ENCODE measurements at places on chromosomes 2 and 18.

DNA sequence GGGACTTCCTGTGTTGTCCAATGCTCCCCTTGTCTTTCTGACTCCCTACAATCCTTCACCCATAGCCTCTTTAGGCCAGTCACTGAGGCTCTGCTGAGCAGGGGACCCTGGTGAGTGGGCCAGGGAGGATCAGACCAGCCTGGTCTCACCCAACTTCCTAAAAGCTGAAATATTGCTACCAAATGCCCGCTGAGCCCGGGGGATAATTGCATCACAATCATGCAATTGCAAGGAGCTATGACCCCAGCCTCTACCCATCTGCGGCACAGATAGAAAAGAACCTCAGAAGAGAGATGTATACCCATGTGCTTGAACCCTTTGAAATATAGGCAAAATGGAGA lies 3.7 kb upstream of the SP100 start:
- no peak for DNase-seq

GRCh38 chr2:123693836-123694235 lies 331.3 kb upstream of the CNTNAP5 start:
- DNase-seq, result peak; percentile 10

GRCh38 chr2:86251840-86252266 lies 52.6 kb downstream of the MRPL35 start:
- DNase-seq, result no peak

GRCh38 chr18:64707052-64707451 lies 558.2 kb upstream of the LINC00305 start:
- no peak for DNase-seq

GRCh38 chr2:237815637-237816036 lies 17.1 kb downstream of the RBM44 start:
- no peak for DNase-seq

GRCh38 chr2:20986024-20986939 lies 57.6 kb downstream of the APOB start:
- no peak for DNase-seq

- DNase-seq, result no peak
Measured at GRCh38 chr18:79677221-79677620, 2.4 kb upstream of the CTDP1 start.

- no peak for DNase-seq
Measured at GRCh38 chr18:13436576-13436975, 218.0 kb downstream of the LDLRAD4 start.

DNA sequence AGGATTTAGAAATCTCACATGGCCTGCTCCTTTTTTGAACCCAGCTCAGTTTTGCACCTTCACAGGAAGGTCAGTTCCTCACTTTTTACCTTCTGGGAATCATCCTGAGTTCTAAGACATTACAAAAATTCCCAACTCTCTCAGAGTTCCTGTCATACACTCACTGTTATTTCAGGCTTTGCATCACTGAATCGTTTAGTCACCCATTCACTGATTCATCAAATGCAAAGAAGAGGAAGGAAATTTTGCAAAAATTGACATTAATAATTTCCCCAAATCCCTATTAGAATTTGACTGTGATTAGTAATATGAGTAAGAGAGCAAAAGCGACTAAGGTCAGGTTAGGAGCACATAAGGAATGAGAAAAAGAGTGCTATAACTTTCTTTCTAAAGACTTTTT lies 197.5 kb downstream of the PDE1A start:
- no peak for DNase-seq

DNA sequence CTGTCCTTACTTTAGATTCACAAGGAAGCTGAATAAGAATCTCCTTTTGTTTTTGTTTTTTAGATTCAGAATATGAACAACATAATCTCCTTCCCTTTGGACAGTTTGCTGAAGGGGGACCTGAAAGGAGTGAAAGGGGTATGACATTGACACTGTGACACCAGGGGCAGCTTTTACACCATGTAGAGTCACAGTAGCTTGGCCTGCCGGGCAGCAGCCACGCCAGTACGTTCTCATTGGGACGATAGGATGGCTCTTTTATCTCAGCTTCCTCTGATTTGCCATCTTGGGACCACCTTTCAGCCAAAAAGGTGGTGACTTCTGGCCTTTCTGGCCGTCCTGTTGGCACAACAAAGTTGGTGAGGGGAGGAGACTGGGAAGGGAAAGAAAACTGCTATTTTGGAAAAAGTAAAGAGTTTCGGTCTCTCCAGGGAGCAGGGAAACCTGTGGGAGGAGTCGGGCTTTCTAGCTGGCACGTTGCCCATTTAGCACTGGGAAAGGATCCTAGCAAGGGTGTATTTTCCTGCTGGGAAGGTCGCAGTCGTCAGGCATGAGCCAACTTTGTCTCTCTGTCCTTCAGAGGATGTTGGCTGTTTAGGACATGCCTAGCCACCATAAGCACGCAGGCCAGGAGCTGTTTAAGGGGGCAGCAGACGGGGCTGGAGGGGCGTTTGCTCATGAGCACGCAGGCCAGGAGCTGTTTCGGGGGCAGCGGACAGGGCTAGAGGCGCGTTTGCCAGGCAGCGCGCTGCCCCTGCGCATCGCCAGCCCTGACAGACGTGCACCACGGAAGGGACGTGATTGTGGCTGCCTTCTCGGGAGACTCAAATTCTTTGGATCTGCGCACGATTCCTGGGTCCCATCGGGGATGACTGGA lies 104.6 kb downstream of the ITGB1BP1 start:
- DNase-seq, result no peak

- DNase-seq, result no peak
Measured at GRCh38 chr18:57666818-57667497, 45.3 kb upstream of the NARS1 start.

GRCh38 chr18:6088432-6088831 lies 193.1 kb upstream of the TMEM200C start:
- DNase-seq, result no peak

GRCh38 chr2:159129824-159130223 lies 156.7 kb downstream of the WDSUB1 start:
- DNase-seq, result no peak

DNA sequence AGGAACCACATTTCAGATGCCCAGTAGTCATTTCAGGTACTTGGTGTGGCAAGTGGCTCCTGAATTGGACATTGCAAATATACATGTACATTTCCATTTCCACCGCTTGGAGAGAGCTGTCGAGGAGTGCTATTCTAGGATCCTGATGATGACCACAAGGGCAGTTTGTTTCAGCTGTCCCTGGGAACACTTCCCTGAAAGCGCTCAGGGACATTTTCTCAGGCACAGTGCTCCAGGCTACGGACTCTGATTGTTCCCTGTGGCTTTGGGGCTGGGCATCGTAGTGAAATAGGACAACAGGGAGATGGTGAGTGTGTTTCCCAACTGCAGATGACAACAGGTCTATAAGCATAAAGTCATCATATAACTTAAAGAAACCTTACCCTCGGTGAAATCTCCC lies 3.1 kb downstream of the DBI start:
- no peak for DNase-seq

- DNase-seq, result no peak
Measured at GRCh38 chr2:241135737-241136136, 13.5 kb downstream of the PASK start.

GRCh38 chr2:119004602-119005001 lies 62.6 kb downstream of the MARCO start:
- DNase-seq, result no peak
